ENCODE measurements at places on chromosomes 12 and 14.

DNA sequence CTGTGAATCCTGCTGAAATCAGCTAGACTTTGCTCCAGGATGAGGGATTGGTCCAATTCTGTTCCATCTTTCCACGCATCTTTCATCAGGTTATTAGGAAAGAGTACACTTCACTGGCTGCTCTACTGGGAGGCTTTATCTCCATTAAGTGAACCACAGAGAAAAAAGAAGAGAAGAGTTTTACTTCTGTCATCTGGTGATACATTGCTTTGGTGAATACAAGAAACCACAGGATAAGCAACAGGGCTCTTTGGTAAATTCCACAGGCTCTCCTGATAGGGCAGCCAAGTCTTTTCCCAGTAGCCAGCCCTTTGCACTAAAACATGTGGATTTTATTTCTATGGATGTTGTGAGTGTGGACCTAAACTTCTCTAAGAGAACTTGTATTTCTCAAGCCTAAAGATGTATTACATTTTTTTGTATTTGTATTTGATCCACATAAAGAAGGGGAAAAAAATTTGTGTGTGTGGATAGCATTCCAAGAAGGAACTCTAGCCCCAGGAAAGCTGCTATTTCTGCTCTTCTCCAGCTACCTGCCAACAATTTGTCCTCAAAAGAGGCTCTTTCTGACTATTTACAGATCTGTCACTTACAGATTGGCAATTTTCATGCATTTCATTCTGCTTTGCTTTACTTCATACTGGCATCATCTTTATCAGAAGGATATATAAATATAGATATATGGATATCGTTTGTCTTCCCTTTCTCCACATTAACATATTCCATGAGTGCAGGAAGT is 1117.6 kb upstream of the TMEM132C start:
- DNase-seq, result no peak

DNA sequence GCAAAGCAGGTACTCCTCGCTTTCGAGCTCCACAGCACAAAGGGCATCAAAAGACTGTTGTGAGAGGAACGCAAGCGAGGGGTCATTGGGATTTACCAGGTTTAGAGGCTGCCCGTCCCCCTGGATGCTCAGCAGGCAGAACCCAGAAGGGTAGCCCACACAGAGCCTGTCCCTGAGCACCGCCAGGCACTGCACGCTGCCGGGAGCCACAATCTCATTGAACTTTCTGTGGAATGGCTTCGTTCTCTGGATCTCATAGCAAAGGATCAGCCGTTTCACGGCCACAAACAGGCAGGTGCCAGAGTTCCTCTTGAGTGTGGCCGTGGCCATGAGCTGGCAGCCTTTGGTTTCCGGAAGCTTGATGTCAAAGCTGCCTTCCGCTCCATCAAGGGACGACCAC is 21.5 kb downstream of the AMN start:
- DNase-seq, result no peak

- no peak for DNase-seq
These were observed 49.9 kb downstream of the FUT8 start for GRCh38 chr14:65462411-65462810.

DNA sequence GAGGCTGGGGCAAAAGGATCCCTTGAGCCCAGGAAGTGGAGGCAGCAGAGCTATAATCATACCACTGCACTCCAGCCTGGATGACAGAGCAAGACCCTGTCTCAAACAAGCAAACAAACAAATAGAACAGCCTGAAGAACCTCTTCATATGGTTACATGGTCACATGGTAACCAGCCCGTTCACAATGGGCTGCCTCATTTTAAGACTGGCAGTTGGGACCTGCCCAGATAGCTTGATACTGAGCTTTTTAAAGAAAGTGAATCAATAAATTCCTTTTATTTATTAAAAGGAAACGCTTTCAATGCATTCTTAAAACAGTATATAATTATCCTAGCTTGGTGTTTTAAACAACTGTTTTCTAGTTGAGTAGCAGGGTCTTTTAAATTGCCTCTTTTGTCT is 10.5 kb downstream of the MLXIP start:
- DNase-seq, result no peak

DNA sequence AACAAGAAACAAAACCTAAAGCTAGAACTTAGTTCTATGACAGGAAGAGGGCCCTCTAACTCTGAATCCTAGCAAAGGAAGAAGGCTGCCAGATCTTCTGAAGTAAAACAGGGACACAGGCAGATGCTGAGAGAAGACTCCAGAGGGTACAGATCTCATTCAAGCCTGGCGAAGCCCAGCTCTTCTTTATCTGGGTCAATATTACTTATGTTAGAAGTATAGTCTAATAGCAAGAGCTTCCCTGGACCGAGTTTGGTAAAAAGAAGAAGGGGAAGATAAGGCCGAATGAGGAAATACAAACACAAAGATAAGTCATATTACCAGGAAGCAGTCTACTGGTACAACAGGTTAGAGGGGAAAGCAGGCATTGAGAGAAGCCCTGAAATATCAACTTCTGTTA is 79.9 kb upstream of the CCDC91 start:
- no peak for DNase-seq

- no peak for DNase-seq
These were observed 124.1 kb upstream of the E2F7 start for GRCh38 chr12:77189458-77189857.

- DNase-seq, result no peak
These were observed 110.4 kb upstream of the SCAF11 start for GRCh38 chr12:46100551-46101484.

DNA sequence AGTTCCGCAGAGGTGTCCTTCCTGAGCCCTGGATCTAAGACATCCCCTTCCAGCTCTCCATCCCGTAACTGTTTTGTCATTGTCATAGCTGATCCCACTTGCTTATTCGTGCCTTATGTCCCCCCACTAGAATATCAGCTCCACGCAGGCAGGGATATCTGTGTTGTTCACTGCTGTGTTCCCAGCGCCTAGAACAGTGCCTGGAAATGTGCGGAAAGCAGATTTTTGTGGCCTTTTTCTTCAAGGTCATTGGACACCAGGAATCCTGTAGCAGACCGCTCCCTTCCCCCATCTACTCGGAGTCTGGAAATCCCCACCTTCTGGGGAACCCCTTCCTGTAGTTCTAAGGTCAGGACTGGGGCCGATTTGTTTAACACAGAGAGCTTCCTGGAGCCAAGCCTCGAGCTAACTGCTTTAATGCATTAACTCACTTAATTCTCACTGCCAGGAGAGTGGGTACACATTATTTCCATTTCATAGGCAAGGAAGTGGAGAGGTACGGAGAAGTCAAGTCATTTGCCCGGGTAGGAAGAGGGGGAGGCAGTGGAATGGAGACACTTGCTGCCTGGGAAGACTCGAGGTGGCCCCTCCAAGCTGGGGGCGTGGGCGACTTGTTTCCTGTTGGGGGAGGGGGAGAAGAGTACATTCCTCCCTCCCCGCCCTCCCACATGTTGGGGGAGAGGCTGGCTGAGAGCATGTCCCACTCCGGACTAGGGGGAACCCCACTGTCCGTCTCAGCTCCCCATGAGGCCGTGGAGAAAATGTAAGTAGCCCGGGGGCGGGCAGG is 1.2 kb upstream of the SH2B3 start:
- DNase-seq, result peak; percentile 73

DNA sequence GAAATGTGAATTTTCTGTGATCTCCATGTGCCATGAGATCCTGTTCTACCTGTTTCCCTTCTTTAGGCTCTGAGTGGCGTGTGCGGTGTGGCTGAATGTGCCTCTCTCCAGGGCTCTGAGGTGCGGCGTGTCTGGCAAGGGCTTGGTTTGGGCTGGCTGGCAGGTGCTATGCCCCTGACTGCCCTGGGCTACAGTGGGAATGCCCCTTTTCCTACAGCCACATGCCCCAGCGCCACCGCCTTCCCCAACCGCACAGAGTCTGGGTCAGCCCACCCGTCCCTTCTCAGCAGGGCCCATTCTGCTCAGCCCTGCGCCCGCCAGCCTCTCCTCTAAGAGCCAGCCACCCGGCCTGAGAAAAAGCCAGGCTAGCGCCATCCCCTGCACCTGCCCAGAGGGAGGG is 24.7 kb downstream of the BTBD6 start:
- DNase-seq, result no peak

DNA sequence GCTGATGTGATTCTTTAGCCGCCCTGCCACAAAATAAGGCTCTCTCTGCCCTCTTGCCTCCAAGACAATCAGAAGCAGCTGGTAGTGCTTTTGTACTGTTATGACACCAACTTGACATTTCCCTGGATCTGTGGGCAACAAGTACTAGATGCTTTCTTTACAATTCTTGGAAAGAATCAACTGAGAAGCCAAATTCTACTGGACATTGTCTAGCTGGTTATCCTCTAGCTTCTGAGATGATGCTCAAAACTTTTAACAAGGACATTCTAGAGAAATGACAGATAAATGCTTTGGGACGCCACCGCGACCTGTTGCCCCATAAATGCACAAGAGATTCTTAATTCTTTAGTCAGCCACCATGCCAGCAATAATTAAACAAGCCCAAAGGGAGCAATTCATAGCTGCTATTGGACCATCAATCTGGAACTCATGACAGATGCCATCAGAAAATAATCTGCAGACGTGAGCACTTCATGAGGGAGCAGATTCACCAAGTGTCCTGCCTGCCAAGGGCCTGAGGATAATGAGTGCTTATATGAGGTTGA is 22.8 kb downstream of the FMNL3 start:
- no peak for DNase-seq

- DNase-seq, result no peak
These were observed 43.8 kb downstream of the RESF1 start for GRCh38 chr12:32002848-32003493.

DNA sequence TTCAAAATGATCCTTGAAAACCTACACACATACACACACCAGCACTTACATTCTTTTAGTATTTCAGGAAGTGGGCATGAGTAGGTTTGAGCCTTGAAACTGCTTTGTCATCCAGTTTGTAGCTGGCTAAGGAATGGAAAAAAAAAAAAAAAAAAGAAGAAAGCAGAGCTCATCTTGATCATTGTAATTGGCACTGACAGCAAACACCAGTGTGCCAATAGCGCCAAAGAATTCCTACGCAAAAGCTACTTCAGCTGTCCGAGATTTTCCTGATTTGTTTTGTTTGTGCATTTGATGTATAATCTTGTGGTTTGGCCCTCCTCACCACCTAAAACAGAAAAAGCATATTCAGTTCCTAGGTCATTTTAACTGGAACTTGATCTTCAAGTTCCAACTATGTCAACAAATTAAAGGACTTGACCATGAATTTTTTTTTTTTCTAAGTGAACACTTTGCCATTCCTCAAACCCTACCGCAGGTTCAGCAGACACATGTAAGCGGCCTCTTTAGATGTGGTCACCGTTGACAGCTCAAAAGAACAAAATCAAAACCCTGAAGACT is 57.3 kb downstream of the FLRT2 start:
- DNase-seq, result no peak

DNA sequence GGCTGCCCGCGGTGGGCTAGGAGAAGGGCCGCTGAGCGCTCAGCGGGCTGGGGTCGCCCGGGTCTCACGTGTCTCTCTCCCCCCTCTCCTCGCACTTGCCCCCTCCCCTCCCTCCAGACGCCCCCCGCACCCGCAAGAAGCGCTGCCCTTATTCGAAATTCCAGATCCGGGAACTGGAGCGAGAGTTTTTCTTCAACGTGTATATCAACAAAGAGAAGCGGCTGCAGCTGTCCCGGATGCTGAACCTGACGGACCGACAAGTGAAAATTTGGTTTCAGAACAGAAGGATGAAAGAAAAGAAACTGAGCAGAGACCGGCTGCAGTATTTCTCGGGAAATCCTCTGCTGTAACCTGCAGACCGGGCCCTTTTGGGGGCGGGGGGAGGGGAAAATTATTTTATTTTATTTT is 314 bp upstream of the HOTAIR start:
- DNase-seq, result no peak

- DNase-seq, result no peak
These were observed 12.4 kb upstream of the ETFBKMT start for GRCh38 chr12:31647086-31647491.

- DNase-seq, result no peak
These were observed 16.3 kb upstream of the CD9 start for GRCh38 chr12:6183689-6184428.

DNA sequence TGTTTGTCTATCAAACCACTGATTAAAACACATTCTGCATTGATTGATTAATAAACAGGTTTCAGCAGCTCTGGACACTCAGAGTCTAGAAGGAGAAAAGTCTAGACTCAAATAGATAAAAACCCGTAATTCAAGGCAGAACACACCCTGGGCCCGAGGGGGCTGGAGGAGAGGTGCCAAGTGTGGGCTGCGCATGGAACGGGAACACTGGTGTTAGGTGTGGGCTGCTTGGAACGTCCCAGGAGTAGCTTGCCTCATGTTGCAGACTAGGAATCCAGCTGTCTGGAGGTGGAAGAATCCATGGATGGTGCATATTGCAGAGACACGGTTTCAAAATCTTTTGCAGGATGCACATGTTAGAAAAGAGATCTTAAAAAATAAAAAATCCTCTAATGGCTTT is 223.0 kb downstream of the APAF1 start:
- DNase-seq, result no peak

GRCh38 chr12:60169904-60170303 is 574.1 kb downstream of the SLC16A7 start:
- DNase-seq, result no peak

- no peak for DNase-seq
These were observed 124.6 kb downstream of the KICS2 start for GRCh38 chr12:64097366-64098105.

DNA sequence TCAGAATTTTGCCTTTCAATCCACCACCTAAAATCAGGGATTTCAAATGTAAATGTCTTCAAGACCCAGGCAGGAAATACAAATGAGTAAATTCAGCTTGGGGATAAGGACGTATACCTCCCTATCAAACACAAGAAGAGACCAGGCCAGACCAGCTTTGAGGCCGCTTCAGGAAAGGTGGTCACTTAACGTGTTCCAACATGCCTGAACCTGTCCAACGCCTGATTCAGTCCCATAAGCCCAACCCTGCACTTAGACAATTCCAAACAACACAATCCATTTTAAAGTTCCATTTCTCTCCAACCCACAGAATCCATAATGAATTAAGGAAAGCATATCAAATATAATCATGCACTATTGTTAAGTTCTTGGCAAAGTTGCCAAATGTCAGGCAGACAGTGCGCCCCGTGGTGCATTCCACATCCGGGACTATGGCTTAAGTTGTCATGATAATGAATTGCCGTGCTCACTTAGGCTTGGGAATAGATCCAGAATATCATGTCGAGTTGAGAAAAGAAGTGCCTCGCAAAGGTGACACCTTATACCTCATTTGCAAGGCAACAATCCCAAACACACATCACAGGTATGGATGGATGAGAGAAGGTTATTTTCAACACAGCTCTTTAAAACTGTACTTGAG is 35.5 kb downstream of the CCDC60 start:
- DNase-seq, result no peak

DNA sequence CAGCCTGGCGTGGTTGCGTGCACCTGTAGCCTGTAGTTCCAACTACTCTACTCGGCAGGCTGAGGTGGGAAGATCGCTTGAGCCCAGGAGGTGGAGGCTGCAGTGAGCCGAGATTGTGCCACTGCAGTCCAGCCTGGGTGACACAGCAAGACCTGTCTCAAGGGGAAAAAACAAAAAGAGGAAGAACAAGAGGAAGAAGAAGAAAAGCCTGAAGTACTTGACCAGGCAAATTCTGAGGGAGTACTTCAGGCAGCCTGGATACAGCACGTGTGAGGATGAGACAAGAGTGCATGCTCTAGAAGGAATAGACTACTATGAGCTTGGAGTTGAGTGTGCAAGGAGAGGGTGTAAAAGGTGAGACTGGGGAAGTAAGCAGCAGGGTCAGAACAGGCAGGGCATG is 1.8 kb downstream of the GDF3 start:
- no peak for DNase-seq
